ENCODE measurements at places on chromosomes 6 and 20.

- DNase-seq: no peak
Observed at GRCh38 chr6:42962096-42962495, 1.5 kb downstream of the GNMT start.

DNA sequence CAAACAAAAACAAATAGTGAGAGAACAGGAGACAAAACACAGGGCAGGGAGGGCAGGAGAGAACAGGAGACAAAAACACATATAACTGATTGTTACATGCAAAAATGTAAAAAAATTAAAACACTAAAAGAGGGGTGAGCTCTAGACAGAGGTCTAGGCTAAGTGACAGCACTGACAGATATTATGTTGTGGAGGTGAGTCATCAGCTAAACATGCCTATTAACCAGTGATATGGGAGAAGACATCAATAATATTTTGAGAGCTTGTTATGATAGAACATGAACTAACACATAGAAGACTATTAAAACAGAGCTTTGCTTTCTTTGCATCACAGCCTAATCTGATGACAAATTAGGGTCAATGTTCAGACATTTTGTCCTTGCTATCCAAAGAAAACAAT lies 972.7 kb downstream of the PRIM2 start:
- no peak for DNase-seq

DNA sequence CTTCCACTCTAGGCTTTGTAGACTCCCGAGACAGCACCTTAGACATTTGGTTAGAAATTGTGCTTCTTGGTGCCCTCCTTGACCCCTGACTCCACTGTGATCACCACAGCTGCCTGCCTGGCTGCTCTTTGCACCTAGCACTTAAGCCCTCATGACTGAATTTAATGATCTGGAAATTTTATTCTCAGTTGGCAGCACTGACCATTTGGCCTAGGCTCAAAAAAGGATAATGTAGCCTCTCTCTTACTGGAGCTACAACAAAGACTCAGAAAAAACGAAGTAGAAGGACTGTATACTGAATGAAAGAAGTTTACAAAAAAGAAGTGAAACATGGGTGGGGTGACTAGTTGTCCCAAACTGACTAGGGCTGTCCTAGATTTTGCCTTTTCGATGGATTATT lies 11.3 kb upstream of the ABRACL start:
- DNase-seq: no peak

DNA sequence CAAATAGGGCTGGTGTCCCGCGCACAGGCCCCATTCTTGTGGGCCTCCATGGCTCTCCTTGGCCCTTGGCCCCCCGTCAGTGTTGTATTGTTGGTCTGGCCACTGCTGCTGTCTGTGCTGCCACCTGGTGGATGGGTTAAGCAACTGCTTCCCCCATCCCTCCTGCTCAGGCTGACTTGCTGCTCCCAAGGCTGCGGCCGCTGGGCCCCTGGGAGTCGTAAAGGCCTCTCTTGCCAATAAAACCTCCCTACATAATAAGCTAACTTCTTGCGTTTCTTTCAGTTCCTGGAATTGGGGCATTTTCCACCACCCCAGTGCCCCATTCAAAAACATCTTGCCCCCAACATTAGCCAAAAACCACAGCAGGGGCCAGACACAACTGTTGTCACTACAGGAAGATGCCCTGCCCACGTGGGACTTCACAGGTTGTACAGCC lies 27.1 kb downstream of the CD83 start:
- DNase-seq: peak; percentile 60

GRCh38 chr6:46451343-46451742 lies 39.9 kb downstream of the RCAN2 start:
- no peak for DNase-seq

- no peak for DNase-seq
Observed at GRCh38 chr6:134419716-134420115, 101.8 kb upstream of the SGK1 start.

GRCh38 chr20:40268321-40269075 lies 420.5 kb downstream of the MAFB start:
- DNase-seq: no peak

DNA sequence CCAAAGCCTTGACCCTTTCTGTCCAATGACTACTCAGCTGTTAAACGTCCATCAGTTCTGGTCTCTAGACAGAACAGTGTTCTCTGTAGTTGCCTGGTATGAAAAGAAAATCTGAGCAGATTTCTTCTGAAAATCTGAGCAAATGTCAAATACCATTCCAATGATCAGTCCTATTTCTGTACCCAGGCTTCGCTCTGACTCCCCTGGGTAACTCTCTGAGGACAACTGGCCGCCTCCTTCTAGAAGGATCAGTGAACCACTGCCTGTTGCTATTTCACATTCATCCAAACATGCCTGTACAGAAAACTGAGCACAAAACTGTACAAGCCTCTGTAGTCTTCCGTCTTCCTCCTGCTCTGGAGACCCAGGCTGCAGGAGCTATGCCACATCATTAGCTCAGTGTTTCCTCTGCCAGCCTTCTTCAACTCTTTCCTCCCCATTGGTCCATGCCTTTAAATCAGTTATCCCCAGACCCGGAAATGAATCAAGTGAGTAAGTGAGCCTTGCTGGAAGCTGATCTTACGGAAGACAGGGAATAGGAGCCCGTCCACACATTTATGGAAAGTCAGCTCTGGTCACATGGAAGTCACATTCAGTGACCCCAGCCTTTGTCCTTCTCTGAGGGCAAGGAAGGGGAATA lies 63.3 kb downstream of the DAAM2 start:
- DNase-seq: no peak

DNA sequence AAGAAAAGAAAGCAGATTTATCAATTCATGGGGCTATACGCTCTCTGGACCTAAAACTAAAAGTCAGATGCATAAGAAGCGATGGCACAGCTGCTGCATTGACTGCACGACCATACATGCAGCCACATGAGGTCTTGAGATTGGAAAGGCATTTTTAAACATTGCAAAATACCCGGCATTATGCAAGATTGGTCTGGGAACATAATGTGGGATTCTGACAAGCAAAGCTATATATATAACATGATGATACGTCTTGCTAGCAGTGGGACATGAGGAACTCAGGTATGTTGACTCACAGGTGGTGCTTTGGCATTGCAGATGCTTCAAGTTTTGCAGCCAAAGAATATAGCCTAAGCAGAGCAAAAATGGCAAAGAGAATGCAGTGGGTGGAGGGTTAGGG lies 55.1 kb downstream of the SAMD3 start:
- DNase-seq: no peak

GRCh38 chr6:166152660-166153059 lies 15.0 kb downstream of the TBXT start:
- DNase-seq: no peak

- no peak for DNase-seq
Observed at GRCh38 chr20:59940956-59941294, 736 bp downstream of the FAM217B start.

DNA sequence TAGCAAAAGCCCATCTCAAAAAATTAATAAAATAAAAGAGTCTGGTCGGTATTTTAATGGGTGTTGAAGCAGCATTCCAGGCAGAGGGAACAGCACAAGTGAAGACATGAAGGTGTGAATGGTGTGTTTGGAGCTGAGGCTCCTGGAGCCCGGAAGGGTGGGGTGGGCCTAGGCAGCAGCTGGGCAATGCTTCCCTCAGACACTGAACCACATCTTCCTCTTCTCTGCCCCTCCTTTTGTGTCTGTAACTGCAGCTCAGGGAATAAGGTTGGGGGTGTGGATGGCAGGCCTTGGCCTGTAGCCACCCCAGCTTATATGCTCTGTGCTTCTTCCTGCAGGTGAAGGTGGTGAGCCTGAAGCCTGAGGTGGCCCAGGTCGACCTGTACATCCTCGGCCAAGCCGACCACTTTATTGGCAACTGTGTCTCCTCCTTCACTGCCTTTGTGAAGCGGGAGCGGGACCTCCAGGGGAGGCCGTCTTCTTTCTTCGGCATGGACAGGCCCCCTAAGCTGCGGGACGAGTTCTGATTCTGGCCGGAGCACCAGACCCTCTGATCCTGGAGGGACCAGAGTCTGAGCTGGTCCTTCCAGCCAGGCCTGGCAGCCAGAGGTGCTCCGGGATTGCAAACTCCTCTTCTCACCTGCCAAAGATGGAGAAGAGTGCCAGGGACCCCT lies 26.6 kb downstream of the POFUT1 start:
- no peak for DNase-seq

- DNase-seq: no peak
Observed at GRCh38 chr6:25010176-25010575, 74.4 kb upstream of the RIPOR2 start.

- DNase-seq: peak; percentile 85
Observed at GRCh38 chr6:35688605-35689322, at the start of gene FKBP5. Gene FKBP5 (minus strand): TSS chr6:35688915. CDS start chr6:35642824, 46,091 bp downstream.

GRCh38 chr6:165745492-165745891 lies 82.5 kb upstream of the PDE10A start:
- no peak for DNase-seq

- peak; percentile 74 for DNase-seq
Observed at GRCh38 chr6:108557494-108558371, 3.0 kb upstream of the FOXO3 start.

DNA sequence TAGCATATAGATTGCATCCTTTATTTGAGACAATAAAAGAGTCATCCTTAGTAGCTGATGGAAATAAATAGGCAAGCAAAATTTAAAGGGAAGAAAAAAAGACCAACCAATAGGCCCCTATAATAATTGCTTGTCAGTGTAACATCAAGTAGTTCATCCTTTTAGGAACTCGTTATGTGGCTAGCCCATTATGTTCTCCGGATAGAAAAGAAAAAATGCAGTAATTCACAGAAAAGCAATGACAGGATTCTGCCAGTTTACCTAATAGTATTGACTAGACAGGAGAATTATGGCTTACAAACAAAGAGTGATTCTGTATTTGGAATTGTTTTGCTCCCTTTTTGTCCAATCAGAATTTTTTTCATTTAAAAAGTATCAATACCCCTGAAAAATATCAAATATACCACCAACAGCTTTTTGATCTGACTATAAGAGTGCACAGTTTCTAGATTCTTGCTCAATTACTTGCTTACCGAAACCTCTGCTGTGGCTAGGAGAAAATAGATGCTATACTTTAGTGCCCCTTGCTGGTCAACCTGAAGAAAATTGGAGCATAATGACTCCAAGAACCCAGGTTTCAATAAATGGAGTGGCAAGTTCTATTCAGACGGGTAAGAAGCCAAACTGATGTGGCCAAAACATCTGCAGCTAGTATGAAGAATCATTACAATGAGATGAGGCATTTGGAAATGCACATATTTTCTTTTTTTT lies 91.5 kb upstream of the SASH1 start:
- no peak for DNase-seq

- no peak for DNase-seq
Observed at GRCh38 chr6:39206250-39206721, 23.0 kb downstream of the KCNK5 start.

- no peak for DNase-seq
Observed at GRCh38 chr6:133286765-133287164, 45.6 kb downstream of the EYA4 start.

- DNase-seq: no peak
Observed at GRCh38 chr6:82712389-82712788, 348.8 kb downstream of the TPBG start.

GRCh38 chr6:158389193-158389919 lies 77.1 kb downstream of the TULP4 start:
- no peak for DNase-seq

DNA sequence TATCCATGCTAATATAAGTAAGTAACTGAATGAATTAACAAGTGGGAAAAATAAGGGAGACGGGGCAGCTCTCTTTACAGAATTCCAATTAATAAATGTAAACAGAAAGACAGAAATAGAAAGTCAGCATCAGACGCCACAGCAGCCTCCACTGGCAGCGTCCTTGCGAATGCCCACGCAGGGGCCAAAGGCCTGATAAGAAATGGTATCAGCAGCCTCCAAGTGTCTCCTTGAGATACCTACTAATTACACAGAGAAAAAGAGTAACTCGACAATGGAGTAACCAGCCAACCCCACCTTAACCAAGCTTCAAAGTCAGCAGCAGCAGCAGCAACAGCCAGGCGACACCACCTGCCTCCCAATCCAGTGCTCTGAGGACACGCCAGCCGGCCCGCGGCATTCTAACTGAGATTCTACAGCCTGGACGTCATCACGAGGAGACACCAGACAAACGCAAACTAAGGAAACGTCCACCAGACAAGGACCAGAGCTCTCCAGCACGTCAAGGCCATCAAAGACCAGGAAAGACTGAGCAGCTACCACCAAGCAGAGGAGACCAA lies 78.8 kb downstream of the TAF4 start:
- DNase-seq: no peak

- no peak for DNase-seq
Observed at GRCh38 chr6:115982453-115982852, 78.2 kb downstream of the FRK start.

GRCh38 chr6:169738204-169738975 lies 13.0 kb downstream of the DYNLT2 start:
- DNase-seq: no peak

DNA sequence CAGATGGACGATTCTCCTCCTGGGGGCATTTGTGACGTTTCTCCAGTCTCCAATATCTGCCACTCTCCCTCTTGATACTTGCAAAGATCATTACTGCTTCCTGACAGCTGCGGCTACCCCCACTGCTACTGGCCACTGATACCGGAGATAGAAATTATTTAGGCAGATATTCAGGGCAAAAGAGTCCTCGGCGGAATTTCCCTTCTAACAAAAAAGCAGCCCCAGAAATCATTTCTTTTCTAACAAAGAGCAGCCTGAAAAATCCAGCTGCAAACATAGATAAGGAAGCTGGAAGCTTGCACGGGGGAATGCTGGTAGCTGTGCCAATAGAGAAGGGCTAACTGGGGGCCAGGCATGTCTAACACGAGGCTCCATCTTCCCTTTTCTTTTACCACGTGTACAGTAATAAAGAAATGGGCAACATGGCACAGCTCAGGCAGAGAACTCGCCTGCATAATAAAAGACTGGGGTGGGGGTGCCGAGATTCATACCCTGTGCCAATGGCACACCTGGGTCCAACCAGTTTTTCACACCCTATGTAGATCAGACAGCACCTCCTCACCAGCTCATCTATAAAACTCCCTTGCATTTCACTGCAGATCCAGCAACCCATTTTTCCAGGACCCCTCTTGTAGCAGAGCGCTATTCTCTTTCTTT lies 6.1 kb downstream of the TP53RK start:
- no peak for DNase-seq

DNA sequence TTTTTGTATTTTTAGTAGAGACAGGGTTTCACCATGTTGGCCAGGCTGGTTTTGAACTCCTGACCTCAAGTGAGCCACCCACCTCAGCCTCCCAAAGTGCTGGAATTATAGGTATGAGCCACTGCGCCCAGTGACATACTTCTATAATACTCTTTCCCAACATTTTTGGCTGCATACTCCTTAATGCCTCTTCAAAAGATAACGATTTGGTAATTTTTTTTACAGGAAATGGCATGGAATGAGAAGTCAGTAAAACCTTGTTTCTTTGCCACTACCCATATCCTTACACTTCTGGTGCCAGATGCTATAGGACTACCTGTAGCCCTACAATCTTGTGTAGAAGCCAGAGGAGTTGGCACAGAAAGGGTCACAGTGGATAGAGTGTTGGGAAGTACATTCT lies 41.4 kb upstream of the SGK1 start:
- DNase-seq: no peak

All from activated T-helper 9 cell treated with anti-CD3 and anti-CD28 coated beads, Interleukin-2, amount 50 U/mL, for 16 hours (primary cell).